ENCODE measurements at places on chromosomes 5 and 9.

DNA sequence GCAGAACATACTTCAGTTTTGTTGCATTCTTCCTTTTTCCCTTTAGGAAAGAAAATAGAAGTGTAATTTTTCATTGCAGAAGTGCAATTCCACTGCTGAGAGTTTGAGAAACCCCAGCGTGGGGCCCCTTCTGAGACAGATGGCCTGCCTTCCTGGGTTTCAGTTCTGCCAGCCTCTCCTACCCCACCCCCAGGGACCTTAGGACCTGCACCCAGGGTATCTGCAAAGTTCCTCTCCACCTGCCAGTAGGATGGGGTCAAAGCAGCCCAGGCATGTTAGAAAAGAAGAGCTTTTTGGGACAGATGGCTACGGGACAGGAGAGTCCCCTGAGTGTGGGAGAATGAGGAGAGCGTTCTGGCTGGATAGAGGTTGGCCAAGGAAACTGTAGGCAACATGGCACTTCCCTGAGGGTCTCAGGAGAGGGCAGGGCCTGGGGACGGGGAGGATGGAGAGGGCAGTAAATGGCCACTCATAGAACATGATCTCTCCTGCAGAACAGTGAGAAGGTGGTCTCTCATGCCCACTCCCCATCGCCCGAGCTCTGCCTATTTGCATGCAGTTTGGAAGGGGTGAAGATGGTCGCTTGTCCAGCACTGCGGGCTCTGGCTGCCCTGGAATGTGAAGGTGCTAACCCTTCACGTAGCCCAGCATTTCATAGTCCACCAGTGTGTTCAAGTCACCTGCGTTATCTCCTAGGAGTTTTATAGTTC is at the start of gene TIFAB:
Gene TIFAB (minus strand): TSS at position 31 of the 710 bp plus-strand sequence. CDS start 2,412 bp downstream, outside the sequence.
- DNase-seq, result no peak

DNA sequence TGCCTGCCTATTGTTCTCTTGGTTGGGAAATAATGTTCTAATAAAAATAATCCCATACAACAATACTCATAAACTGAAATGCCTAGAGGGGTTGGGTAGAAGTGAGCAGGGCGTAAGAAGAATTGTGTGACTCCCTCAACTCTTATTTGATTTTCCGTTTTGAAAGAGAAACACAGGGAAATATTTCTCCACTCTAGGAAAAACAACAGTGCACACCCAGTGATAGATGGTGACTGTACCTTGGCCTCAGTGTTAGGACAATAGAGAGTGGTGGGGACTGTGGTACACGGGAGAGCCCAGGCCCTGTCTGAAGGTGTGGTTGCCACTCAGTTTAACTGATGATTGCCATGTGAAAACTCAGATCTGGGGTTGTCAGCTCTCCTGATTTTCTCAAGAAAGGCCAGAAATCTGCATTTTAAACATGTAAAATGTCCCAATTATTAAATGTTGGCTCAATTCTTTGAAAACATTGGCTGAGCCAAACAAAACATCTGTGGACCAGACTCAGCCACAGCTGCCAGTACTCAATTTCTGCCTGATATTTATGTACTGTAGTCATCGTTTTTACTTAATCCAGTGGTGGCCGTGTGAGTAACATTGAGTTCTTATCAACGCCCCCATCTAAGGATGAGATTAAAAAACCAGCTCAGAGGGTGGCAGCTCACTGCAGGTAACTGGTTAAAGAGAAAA is 103.8 kb upstream of the ZNF618 start:
- DNase-seq, result no peak

DNA sequence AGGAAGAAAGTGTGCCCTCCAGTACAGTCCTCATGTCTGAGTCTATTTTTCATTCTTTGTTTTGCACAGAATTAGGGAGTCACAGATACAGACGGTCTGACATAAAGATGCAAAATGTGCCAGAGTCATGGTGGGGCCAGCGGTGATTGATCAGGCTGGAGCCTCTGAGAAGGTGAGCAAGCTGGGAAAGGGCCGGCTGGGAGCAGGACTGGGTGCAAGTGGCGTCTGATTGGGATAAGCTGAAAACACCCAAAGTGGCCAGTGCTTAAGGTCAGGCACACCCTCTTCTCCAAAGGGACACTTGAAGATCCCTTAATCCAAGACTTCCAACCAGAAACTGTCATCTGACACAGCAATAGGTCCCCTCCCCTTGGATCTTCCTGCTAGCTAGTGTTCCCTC is 32.6 kb downstream of the FSTL4 start:
- DNase-seq, result no peak

- no peak for DNase-seq
Measured at GRCh38 chr5:1522601-1523479, 920 bp downstream of the LPCAT1 start.

DNA sequence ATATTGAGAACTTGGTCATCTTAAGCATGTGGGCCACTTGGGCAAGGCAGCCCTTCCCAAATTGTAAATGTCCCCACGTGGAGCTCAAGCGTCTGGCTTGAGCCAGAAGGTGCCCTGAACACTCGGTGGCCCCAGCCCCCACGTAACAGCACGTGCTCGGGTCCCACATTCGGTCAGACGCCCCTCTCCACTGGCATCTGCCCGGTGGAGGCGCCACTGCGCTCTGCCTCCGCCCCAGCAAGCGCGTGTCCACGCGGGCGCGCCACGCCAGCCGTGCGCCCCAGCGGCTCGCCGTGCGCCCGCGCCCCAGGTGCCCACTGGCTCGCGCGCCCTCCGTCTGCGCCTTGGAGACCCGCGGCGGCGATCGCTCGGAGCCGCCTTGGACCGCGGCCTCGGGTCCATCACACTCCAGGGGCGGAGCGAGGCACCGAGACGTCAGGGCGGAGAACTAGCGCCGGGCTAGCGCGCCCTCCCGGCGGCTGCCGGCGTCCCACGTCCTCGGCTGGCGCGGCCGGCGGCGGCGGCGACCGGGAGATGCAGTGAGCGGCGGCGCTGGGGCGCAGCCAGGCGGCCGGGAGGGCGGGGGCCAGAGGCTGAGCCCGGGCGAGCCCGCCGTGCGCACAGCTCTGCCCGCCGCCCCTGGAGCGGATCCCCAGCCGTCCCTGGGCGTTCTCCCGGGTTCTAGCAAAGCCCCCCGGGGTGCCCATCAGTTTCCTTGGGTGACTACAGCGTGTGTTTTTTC is at the start of gene PALM2AKAP2:
Gene PALM2AKAP2 (plus strand): TSS at position 488 of the 742 bp plus-strand sequence. CDS start 291 bp downstream, outside the sequence.
- no peak for DNase-seq

- DNase-seq, result no peak
Measured at GRCh38 chr9:130938184-130938651, 829 bp downstream of the FIBCD1 start.

DNA sequence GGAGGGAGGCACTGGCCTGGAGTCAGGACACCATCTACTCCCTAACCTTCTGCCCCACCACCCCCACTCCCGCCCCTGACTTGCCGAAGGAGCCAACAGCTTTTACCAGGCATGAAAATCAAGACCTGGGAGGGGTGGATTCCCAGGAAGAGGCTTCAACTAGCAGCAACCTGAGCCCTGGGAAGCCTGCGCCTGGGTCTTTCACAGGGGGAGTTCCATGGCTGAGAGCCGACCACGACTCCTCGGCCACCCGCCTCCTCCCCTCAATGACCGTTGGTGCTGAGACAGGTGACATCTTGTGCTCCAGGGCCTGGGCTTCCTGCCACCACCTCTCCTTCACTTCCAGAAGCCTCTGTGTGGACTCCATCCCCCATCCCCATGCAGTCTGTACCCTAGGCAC is 37.1 kb downstream of the BARX1 start:
- no peak for DNase-seq

DNA sequence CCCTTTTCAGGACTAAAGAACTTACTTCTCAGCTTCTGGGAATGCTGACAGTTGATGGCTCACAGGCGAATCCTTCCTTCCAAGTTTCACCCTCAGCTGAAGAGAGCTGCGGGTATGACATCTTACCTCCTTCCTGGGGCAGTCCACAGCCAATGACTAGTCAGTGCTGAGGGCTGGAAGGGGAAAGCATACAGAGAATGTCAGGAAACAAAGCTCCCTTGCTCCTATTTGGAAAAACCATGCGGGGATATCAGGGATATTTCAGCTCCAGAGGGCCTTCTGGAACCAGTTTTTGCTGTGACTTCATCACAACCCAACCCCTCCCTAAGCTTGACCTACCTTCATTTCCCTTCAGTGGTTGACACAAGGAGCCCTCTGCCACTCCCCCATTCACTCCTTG is 15.7 kb downstream of the FTMT start:
- no peak for DNase-seq

DNA sequence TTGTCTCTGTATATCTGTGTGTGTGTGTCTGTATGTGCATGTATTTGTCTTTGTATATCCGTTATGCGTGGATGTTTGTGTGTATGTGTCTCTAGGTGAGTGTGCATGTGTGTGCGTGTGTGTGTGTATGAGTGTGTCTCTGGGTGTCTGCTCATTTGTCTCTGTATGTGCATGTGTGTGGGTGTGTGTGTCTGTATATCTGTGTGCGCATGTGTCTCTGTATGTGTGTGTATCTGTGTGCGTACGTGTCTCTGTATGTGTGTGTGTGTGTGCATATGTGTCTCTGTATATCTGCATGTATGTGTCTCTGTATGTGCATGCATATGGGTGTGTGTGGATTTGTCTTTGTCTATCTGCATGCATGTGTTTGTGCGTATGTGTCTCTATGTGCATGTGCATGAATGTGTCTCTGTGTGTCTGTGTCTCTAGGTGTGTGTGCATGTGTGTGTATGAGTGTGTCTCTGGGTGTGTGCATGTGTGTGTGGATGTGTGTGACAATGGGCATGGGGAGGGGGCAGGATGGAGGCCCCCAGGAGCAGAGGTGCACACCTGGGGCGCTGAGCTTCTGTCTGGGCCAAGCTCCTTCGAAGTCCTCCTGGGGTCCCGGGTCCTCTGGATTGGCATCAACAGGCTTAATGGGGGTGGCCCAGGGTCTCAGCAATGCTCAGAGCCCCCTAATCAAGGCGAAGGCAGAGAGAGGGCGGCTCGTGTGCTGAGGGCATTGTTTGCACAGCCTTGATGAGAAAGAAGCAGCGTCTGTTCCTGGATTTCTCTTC is 373.4 kb upstream of the IRX4 start:
- DNase-seq, result no peak

DNA sequence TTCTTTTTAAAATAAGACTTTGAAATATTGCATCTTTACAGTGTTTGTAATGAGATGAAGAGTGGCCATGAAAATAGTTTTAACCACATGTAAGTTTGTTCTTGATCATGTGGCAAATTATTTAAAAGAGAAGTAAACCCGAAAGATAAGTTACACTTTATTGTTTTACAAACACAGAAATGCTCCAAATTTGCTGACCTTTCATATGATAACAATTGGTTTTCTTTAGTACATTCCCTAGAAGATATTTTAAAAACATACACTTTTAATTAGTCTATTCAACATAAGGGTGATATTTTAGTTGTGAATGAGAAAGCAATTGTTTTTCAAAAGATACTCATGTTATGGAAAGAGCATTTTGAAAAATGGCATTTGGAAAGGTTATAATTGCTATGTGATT is 287.7 kb downstream of the PSAT1 start:
- no peak for DNase-seq

DNA sequence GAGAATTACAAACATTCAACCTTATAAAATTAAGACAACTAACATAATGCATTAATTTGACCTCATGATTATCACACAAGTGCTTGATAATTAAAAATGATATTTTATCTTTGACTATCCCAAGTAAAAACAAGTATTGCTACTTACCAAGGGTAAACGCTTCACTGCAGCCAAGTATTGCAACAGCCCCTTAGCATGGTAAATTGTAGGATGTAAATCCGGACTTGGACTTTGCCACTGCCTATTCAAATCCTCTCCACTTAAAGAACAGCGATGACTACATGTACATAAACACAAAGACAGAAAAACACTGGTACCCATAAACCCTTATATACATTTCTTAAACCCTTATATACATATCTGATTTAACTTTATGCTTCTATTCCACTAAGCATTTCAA is 155.1 kb downstream of the AGTPBP1 start:
- no peak for DNase-seq

GRCh38 chr5:64612344-64612961 is 77.8 kb upstream of the SHISAL2B start:
- no peak for DNase-seq

DNA sequence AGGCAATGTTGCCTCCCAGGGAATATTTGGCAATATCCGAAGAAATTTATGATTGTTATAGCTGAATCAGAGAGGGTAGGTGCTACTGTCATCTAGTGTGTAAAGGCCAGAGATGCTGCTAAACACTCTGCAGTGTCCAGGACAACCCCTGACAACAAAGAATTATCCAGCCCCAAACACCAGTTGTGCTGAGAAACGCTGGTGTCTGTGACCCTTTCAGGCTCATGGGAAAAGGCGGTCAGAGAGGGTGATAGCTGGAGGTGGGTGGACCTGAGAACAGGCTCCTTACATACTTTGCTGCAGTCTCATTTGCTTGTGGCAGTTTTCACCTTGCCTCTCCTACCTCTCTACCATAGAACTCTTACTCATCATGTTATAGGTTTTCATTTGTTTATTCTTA is 295.3 kb upstream of the DMRT1 start:
- no peak for DNase-seq

DNA sequence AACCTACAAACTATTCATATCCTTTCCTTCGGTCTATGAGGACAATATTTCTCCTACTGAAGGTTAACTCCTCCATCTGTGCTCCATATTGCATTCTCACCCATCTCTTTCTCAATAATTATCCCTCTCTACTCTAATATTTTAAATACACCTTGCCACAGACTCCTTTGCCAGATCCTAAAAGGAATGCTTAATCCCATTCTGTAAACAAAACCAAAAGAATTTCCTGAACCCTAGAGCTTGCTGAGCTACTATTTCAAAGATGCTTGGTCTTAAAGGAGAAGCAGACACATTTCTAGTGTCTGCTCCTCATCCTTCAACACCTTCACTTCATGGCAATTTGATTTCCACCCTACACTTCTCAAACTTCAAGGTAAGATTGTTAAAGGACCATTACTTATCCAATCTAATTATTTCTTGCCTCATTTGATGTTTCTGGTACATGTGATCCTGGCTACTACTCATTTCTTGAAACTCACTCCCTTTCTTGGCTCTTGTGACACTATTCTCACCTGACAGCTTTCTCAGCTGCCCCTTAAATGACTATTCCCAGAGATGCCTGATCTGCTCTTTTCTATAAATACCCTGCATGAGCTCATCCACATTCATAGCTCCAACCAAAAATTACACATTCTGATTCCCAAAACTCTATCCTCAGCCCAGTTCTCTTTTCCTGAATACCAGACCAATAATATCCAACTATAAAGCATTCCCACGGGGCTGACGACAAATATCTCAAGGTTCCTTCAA is 20.2 kb downstream of the HOMER1 start:
- no peak for DNase-seq

DNA sequence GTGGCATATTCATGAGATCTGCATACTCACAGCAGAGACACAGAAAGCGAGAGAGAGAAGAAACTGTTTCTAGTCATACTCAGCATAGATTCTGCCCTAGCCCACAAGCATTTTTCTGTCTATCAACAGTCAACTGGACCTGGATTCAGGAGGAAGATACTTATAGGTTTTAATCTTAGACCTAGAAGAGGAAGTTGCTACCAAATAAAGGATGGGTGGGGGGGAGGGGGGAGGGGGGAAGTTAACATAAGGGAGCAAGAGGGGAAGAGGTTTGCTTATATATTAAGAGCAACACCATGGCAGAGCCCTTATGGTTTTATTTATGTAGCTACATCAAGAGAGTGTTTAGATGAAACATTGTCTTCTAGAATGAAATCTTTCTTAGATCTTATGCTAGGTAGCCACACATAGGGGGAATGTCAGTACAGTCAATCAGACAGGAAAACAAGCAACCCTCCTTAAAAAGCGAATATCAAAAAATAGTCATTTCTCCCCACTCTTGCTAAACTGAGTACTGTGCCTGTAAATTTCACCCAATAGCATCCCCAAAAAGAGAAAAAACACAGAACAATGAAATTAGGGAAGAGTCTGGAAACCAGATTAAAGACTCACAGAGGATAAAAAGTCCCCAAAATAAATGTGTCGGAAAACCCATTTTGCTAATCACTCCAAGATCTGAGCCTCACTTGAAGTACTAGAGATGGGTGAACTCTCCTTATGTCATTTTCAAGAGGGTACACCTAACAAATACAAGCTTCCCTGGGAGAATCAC is 192.7 kb upstream of the NR4A3 start:
- no peak for DNase-seq
